ENCODE measurements at places on chromosomes 3 and 15.

GRCh38 chr15:28861031-28861534, 12.6 kb upstream of the GOLGA6L7 start:
- DNase-seq, result no peak

DNA sequence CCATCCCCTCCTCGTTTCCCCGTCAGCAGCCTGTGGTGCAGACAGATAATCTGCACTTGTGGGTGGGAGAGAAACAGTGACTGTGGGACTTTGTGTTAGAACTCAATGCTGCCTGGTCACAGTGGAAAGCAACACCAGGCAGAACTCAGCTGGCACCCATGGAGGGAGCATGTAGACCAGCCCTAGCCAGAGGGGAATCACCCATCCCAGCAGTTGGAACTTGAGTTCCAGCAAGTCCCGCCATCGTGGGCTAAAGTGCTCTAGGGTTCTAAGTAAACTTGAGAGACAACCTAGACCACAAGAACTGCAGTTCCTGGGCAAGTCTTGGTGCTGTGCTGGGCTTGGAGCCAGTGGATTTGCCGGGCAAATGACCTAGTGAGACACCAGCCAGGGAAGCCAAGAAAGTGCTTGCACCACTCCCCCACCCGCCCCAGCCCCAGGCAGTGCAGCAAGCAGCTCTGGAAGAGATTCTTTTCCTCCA, 24.4 kb downstream of the ISG20 start:
- no peak for DNase-seq

- DNase-seq, result no peak
Observed at GRCh38 chr3:16252243-16252978, 12.3 kb downstream of the DPH3 start.

DNA sequence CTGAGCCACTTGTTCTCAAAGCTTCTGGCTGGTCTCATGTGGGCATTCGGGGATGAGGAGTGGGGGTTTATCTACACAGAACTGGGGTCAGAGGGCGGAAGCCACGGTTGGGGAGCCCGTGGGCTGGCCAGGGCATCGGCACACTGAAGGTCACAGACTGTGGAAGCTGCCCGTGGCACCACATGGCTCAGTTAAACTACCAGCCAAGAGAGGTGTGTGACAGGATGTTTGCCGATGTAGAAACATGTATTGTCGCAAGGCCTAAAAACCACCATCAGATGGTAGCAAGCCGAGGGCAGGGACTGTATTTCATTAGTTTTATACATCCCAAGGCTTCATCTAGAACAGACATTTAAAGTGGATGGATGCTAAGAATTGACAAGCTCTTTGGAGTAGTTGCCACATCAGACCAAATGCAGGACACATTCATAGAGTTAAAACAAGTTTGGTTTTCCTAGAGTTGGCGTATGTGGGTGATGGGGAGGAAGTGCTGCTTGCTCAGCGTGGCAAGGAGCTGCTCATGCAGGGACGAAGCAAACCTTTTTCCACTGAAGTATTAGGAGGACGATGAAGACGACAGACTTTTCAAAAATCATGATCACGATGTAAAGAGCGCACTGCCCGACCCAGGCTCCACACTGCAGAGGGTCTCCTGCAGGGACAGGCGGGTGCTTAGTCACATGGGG, 9.6 kb upstream of the MUSTN1 start:
- no peak for DNase-seq

- DNase-seq, result no peak
Observed at GRCh38 chr3:197269024-197269423, 29.4 kb downstream of the DLG1 start.

- no peak for DNase-seq
Observed at GRCh38 chr15:57553526-57553925, 38.2 kb upstream of the MYZAP start.

DNA sequence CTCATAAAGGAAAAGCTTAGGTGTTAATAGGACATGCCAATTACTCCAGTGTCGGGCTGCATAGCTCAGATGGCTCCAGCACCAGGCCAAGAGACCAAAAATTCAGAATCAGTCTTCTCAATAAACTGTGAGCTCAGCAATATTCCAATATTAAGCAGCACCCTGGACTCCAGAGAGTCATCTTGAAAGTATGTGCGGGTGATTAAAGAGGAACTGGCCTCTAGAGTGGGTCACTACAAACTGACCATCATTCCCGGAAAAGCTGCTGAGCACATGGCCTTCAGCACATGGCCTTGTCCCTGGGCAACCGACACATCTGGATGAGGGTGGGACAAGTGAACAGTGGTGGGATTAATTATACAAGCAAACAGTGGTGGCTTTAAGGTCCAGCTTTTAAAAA, 59.0 kb downstream of the MAGI1 start:
- DNase-seq, result no peak

- DNase-seq, result no peak
Observed at GRCh38 chr3:1214933-1215332, 122.1 kb downstream of the CNTN6 start.

DNA sequence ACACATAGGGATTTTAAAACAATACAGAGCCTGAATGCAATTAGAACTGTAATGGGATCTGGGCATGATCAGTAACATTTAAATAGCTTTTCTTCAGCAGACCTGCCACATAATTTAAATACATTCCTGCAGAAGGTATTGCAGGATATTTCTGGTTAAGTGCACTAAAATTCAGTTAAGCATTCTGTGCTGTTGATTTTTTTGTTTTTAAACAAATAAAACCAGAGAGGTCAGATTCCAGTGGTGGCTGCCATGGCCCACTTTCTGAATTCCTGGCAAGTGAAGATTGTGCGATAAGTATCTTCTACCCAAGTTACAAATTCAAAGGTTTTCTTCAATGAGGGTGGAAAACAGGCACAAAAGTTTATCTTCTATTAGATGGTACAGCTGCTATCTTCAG, 98.7 kb downstream of the RAP2B start:
- DNase-seq, result no peak

DNA sequence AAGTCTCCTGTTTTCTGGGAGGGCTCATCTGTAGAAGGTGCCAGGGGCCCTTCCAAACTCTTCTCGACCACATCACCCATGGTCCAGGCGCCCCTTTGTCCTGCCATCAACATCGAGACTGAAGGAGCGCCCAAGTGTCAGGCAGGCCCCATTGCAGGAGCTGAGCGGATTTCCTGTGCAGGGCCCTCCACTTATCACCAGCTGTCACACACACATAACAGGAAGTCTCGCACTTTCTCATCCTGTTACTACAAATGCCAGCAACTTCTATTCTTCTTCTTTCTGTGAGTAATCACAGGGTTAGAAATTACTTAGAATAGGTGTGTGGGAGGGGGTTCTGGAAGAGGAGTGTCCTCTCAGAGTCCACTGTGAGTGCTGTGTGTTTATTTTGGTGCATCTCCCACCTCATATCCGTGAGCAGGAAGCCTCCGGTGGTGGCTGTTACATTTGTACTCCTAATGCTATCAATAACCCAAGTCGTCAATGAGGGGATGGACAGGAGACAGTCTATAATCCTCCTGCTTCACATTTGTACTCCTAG, at the start of gene KLHL6:
Gene KLHL6, minus strand, starts transcription at position 166 of the 541 bp plus-strand sequence. Its CDS starts 53 bp downstream, at position 113.
- peak; percentile 78 for DNase-seq

DNA sequence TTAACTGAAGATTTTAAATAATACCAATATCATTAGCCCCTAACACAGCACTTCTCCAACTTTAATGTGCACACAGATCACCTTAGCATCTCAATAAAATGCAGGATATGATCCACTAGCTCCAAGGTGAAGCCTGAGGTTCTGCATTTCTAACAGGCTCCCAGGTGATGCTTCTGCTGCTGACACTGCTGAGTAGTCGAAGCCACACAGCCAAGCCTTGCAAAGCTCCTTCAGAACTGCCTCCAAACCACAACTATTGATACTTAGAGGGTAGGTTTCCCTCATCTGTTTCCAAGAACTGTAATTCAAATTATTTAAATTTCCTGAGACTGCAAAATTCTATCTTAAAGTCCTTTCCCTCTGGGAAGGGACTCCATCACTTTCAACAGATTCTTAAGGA, 3.9 kb downstream of the RIOX2 start:
- DNase-seq, result no peak

- DNase-seq, result no peak
Observed at GRCh38 chr15:91290553-91290952, 190.5 kb downstream of the SV2B start.

DNA sequence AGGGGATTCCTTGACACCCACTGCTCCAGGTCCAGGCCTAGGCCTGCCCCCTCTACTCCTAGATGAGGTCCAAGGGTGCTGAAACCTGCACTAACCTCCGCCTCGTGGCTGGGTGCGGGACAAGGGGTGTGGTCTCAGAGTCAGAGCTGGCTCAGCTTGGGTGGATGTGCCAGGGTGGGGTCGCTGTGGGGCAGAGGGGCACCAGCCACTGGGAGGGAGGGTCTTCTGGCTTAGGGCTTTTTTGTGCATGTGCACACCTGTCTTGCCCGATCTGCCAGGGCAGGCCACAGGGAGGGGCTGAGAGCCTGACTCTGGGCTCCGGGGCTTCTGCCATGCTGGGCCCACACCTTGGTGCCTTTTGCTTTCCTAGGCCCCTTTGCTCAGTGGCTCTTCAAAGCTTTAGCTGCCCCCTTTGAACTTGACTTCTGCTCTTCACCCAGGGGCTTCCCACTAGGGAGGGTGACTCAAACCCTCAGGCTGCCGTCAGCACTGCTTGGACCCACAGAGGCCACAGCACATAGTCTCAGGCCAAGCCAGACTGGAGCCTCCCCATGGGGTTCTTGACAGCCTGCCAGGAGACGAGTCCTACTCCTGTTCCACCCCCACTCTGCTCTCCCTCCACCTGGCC, 73.0 kb downstream of the KLF13 start:
- no peak for DNase-seq

DNA sequence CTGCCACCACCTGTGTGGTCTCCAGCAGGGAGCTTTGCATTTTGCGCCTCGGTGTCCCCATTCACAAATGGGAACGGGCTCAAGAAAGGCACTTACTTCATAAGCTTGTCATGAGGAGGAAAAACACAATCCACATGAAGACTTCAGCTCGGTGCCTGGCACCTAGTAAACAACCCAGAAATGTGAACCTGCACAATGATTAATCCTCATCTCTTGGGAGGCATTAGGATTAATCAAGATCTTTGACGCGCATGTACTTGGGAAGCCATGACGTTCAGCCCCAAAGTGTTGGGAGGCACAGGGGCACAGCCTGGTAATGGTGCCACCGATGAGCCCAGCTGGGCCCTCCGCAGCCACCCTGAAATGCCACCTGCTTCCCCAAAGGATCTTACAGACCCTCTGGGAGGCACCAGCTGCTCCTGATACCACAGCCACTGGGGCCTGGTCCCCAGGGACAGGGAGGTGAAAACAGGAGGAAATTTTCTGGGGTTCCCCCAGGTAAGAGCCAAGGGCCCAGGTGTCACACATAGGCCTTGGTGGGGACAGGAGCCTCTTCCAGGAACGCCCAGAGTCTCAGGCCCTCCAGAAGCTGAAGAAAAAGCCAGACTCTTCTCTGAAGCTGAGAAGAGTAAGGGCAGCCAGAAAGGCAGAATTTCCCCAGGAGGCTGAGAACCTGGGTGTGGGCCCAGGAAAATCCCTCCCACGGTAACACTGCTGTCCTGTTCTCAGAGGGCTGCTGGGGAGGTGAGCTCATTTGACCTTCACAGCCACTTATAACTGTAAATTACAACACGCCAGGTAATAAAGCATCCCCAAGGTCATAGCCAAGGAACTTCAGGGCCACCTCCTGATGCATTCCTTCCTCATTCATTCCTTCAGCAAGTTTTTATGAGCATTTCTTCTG, 507.5 kb downstream of the SHQ1 start:
- no peak for DNase-seq

- DNase-seq, result no peak
Observed at GRCh38 chr3:61948699-61949305, 387.4 kb downstream of the PTPRG start.

GRCh38 chr15:70318594-70319465, 221.1 kb upstream of the TLE3 start:
- DNase-seq, result no peak

DNA sequence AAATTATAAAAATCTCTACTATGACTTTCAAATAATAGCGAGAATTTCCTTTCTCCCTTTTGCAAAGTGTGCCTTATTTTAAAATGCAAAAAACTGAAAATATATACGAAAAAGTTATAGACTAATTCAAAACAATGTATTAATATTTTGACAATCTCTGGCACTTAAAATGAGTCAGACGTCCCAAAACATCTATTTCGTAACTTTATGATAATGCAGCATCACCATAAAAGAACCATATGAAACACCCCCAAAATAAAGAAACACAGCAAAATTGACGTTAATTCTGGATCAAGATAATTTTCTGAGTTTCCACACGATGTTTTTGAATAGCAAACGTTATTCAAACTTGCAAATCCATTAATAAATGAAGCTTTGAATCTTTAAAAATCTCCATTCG, 1.0 kb downstream of the COPS2 start:
- no peak for DNase-seq

- DNase-seq, result no peak
Observed at GRCh38 chr3:99875581-99875928, 57.9 kb downstream of the CMSS1 start.

- DNase-seq, result no peak
Observed at GRCh38 chr3:45480871-45481270, 92.5 kb downstream of the LARS2 start.

DNA sequence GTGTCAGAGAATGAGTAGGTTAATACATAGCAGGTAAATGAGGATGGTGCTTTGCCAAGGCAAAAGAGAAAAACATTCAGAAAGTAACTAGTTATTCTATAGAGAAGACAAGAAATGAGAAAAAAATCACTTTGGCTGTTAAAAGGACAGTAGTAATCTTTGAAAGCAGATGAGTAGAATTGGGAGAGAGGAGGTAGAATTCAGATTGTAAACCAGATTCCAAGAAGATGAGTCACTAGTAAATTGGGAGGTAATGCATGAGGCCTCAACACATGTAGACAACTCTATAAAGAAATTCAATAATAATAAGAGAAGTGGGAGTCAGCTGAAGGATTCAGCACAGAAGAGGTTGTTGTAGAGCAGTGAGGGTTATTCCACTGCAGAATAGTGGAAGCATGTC, 81.4 kb downstream of the MBNL1 start:
- DNase-seq, result no peak

DNA sequence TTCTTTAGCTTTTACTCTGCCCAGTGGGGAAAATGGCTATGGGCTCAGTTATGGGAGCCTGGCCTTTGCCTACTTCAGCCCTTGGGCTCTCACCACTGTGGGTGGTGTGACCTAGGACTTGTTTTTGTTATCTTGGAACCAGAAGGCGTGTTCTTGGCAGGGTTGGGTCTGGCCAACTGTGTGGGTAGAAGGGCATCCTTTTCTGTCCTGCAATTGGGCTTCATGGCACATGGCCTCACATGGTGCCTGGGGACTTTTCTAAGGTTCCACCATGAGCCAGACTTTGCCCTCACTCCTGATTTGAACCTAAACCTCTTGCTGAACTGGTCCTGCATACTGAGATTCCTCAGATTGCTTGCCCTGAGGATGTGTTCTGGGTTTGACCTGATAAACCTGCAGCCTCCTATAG, 1.7 kb downstream of the GLYCTK start:
- DNase-seq, result no peak

GRCh38 chr3:30620402-30621360, 14.3 kb downstream of the TGFBR2 start:
- no peak for DNase-seq

- no peak for DNase-seq
Observed at GRCh38 chr15:101137312-101137940, 114.4 kb downstream of the CHSY1 start.
